ENCODE measurements at places on chromosomes 12 and 14.
A peak's percentile ranks its signal among the peaks of the same experiment; 100 is the strongest.

DNA sequence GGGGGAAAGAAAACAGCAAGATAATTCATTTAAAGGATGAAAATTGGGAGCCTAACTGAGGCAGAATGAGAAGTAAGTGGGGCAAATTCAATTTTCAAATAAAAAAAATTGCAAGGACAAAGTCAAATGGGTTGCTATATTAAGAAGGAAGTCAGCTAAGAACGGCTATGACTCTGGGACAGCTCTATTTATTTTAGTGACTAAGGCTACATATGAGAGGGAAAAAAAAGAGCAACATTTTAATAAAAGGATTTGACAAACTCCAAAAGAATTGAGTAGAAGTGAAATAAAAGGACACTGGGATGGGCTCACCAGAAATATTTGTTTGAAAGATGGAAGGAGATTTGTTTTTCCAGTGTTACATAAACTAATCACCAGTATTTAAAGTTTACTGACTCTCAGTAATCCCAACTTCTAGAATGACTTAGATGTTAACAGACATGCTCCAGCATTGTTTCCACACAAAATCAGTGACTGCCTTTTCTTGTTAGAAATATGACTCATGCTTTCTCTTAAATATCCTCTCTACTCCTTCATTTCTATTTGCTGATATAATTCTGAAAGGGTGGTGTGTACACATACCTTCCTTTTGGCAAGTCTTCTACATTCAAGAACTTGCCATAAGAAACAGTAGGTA, 198.5 kb downstream of the SLC25A21 start:
- no peak for DNase-seq

GRCh38 chr12:121872546-121873215, 14.0 kb upstream of the HPD start:
- peak; percentile 87 for DNase-seq

- no peak for DNase-seq
These were observed 2.1 kb downstream of the GMFB start for GRCh38 chr14:54486685-54487084.

GRCh38 chr12:67722296-67722695, 73.8 kb downstream of the DYRK2 start:
- no peak for DNase-seq

GRCh38 chr12:8038659-8039114, 6.2 kb downstream of the FOXJ2 start:
- no peak for DNase-seq

- no peak for DNase-seq
These were observed 26.0 kb downstream of the ADIPOR2 start for GRCh38 chr12:1716911-1717310.

GRCh38 chr12:69932676-69933552, 107.9 kb downstream of the MYRFL start:
- no peak for DNase-seq

GRCh38 chr12:11731042-11731357, 81.5 kb downstream of the ETV6 start:
- DNase-seq = no peak

DNA sequence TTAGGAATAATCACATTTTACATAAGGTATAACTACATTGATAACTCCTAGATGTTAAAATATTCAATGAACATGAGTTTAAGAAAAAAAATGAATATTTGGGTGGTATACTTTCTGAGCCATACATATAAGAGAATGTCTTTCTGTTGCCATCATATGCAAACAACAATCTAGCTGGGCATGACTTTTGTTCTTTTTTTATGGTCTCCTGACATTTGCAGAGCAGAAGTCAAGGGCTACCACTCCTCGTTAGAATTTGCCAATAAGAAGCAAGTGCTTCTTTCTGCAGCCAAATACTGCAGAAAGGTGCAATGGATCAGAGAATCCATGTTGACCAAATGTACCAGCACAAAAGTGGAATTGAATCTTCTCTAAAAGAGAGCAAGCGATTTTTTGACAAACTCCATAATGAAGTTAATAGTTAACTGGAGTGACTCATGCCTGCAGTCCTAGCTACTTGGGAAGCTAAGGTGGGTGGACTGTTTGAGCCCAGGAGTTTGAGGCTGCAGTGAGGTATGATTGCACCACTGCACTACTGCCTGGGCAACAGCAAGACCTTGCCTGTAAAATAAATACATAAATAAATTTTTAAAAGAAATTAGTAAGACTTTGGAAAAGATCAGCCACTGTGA, 25.5 kb upstream of the CCDC91 start:
- DNase-seq = no peak

DNA sequence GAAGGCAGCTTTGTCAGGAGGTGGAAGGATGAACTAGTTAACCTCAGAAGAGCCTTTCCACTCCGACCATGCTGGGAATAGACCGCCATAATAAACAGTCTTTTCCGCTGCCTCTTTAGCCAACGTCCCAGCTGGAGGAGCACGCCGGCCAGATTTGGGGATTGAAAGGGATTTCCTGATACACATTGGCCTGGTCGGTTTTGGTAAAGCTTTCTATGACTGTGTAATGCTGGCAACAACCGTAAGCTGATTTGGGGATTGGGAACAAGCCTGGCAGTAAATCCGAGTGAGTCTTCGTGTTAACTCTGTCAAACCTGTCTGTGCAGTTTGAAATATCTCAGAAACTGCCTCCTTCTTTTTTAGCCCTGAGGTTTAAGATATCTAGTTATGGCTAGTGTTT, 87.0 kb downstream of the DAD1 start:
- DNase-seq = no peak

DNA sequence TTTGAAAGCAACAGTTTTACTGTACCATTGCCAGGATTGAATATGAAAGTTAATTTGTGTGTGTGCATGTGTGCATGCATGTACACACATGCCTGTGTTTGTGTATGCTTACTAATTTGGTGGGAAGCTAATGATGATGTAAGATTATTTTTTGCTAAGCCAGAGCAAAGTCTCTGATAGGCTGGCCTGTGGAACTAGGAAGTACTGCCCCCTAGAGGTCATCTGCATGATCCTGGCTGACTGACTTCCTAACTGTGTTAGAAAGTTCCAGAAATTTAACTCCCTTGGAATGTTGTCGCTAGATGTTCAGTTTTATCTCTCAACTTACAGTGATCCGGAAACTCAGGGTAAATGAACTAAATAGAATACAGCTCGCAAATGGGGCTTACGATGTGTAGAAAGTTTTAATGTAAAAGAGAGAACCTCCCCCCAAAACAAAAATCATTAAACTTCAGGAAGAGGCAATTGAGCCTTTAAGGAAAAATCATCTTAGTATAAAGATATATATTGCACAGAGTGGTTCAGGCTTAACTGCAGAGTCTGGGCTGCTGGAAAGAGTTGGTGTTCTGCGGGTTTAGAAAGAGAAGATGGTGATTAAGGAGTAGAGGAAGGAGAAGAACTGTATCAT, 34.3 kb upstream of the SLC38A1 start:
- DNase-seq = no peak

GRCh38 chr12:95418142-95418541, 55.8 kb upstream of the METAP2 start:
- DNase-seq = no peak

DNA sequence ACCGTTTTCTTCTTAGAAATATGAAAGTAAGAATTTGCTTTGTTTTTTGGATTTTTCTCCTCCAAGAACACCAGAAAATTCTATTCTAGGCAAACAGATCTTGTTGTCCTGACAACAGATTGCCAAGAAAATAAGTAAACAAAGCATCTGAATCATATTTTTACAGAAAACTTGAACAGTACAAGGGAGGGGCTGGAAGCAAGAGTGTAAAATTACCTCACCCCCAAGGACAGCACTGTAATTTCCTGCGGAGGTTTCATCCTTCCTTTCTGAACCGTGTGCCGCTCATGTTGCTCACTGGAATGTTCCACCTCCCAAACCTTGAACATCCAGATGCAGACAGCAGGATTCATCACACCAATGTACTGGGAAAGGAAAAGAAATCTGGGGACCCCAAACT, 5.4 kb upstream of the CAMKK2 start:
- no peak for DNase-seq

DNA sequence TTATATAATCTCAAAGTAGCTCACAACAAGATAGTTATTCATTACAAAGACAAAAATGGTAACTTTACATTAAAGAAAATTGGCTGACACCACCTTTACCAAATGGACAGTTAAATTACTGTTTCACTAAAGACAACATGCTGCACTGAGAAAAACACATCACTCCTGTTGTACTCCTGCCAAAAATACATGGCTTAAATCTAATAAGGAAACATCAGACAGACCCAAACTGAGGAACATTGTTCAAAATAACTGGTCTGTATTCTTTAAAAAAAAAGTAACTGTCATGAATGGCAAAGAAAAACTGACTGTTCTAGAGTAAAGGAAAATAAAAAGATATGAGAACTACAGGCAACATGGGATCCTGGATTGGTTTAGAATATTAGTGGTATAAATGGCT, 151.3 kb upstream of the DCN start:
- DNase-seq = no peak

GRCh38 chr14:69682136-69682535, 70.7 kb downstream of the SUSD6 start:
- DNase-seq = no peak

GRCh38 chr14:24279301-24280186, 8.1 kb upstream of the RABGGTA start:
- DNase-seq = no peak

DNA sequence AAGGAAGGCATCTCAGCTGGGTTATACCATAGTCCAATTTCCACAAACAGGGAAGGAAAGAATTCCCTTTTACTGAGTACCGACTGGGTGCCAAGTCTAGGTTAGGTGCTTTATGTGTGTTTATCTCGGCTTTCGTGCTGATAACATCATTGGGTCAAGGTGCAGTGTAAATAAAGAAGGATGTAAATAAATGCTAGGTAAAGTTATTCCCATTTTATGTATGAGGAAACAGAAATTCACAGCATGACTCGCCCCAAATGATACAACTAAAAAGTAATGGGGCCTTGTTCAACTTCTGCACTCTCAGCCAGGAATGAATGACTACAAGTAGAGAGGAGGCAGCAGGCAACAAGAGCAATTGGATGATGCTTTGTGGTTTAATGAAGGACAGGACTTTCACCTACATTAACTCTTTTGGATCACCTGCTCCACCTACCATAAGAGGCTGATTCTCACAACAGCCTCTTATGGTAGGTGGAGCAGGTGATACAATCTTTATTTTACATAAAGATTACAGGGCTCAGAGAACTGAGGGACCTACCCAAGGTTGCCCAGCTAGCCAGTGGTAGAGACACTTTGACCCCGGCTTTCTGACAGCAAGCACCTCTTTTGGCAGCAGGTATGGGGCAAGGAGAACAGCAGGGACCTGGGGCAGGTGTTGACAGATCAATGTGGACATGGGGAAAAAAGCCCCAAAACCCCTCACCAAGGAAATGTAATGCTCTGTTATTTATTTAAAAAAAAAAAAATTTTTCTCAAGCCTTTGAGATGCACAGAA, 213.4 kb upstream of the NUDT4 start:
- no peak for DNase-seq

DNA sequence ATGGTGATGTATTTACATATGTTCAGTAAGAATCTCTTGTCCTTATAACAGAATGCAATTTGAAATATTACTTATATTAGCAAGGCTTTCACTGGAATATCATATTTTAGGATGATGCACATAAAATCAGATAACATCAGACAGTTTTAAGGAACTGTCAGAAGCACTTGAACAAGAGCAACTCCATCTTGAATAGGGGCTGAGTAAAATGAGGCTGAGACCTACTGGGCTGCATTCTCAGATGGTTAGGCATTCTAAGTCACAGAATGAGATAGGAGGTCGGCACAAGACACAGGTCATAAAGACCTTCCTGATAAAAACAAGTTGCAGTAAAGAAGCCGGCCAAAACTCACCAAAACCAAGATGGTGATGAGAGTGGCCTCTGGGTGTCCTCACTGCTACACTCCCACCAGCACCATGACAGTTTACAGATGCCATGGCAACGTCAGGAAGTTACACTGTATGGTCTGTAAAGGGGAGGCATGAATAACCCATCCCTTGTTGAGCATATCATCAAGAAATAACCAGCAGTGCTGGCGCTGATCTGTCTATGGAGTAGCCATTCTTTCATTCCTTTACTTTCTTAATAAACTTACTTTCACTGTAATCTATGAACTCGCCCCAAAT, 27.6 kb upstream of the ETV6 start:
- DNase-seq = no peak

DNA sequence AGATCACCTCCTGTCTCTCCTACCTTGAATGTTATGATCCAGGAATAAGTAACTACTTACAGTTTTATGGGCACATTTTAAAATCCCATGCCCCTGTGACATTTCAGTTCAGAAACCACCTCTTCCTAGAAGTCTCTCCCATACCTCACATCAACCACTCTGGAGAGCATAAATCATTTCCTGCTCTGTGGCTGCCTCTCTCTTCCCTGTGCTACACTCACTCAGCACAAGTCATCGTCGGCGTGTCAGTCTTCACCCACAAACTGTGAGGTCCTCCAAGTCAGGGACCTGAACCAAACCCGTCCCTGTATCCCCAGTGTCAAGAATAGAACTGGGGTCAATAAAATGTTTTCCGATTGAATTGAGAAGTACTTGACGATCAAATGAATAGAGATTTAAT, 863.3 kb downstream of the BCL11B start:
- no peak for DNase-seq

DNA sequence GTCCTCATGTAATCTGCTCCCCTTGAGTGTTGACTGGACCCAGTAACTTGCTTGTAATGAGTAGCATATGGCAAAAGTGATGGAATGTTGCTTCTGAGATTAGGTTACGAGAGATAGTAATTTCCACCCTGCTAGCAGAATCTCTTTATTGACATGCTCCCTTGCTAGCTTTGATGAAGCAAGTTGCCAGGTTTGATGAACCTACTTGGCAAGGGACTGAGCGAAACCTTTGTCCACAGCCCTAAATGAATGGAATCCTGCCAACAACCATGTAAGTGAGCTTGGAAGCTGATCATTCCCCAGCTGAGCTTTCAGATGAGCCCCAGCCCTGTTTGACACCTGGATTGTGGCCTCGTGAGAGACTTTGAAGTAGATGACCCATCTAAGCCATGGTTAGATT, 120.8 kb upstream of the PLXNC1 start:
- no peak for DNase-seq
